ENCODE measurements at places on chromosomes 11 and 22. TPM values are rescaled to one million over a fixed set of nuclear protein-coding genes. Genes with fewer than 3 reads are reported as not detected.
A peak's percentile ranks its signal among the peaks of the same experiment; 100 is the strongest.

PHRF1 gene
- 18.6 TPM for total RNA-seq

SLC22A8 gene
- total RNA-seq = not detected

FADD gene
- total RNA-seq = 17.6 TPM

CAPN5 gene
- total RNA-seq = 6.1 TPM

ELF5 gene
- 32.5 TPM for total RNA-seq

CD6 gene
- 0.80 TPM for total RNA-seq

CBLIF gene
- not detected for total RNA-seq

ARHGAP8 gene
- total RNA-seq = 39.4 TPM

PHF21B gene
- total RNA-seq = 3.6 TPM

IPO7 gene
- 123 TPM for total RNA-seq

BTG4 gene
- total RNA-seq = not detected

CHRNA10 gene
- total RNA-seq = 0.88 TPM

SYT13 gene
- total RNA-seq = 0.29 TPM

- no peaks in the 10 kb centered on the region for H3K4me1 ChIP-seq
- DNase-seq = no peak
- H3K27me3 ChIP-seq = no peaks in the 10 kb centered on the region
- no peak overlapping the region for H3K4me3 ChIP-seq
- H3K36me3 ChIP-seq = no peaks in the 10 kb centered on the region
Observed at GRCh38 chr11:97345032-97345431, 955.2 kb downstream of the JRKL start.

GRCh38 chr11:101727451-101727850 lies 143.6 kb upstream of the TRPC6 start:
- no peaks in the 10 kb centered on the region for H3K4me1 ChIP-seq
- H3K27ac ChIP-seq = no peak overlapping the region
- no peaks in the 10 kb centered on the region for H3K36me3 ChIP-seq
- no peaks in the 10 kb centered on the region for H3K27me3 ChIP-seq
- no peak for DNase-seq

DNA sequence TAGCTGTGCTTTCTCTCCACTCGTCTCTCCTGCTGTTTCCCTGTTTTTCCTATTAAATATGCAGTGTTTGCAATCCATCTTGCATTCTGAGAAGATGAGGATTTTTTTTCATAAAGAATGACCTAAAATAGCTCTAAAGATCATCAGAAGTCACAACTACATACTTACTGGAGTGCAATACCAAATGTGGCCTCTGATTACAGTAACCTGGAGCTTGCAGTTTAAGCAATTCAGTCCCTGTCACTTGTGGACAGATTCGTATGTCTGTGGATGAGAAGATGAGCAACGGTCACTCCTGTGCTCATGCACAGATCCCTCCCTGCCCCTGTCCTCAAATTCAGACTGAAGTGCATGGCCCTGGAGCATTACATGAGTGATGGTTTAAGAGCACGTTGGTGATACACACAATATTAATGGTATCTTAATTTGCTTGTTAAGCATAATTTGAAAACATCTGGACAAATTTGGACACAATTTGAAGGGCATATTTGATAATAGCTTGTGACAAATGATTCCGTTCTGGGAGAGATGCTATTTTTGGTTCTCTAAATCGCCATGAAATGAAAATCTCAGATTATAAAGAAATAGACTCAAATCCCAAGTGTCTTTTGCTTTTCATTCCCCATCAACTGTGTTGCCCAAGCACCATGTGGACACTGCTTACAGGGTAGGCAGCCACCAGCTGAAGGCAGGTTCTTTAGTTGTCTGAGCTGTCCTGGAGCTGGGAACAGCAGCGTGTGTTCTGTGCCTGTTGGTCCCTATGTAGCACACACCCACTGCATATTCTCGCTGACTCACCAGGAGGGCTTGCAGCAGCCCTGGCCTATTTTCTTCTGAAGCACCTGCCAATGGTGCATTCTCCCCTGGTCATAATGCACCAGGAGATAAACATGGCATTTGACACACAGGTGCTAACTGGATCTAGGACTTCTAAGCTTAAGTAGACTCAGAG lies 32.6 kb upstream of the PRAME start:
- no peak overlapping the region for H3K27ac ChIP-seq
- no peak for DNase-seq
- H3K4me1 ChIP-seq = no peaks in the 10 kb centered on the region
- H3K27me3 ChIP-seq = no peaks in the 10 kb centered on the region
- H3K4me3 ChIP-seq = no peak overlapping the region

GRCh38 chr22:31333641-31334040 lies 12.5 kb downstream of the PATZ1 start:
- H3K36me3 ChIP-seq = no peaks in the 10 kb centered on the region
- H3K27me3 ChIP-seq = no peaks in the 10 kb centered on the region
- H3K4me3 ChIP-seq = no peak overlapping the region
- no peak for DNase-seq
- no peaks in the 10 kb centered on the region for H3K4me1 ChIP-seq

- no peaks in the 10 kb centered on the region for H3K4me1 ChIP-seq
- no peak for DNase-seq
- no peak overlapping the region for H3K4me3 ChIP-seq
- H3K36me3 ChIP-seq = no peaks in the 10 kb centered on the region
Observed at GRCh38 chr11:83238111-83238510, 44.6 kb downstream of the ANKRD42 start.

DNA sequence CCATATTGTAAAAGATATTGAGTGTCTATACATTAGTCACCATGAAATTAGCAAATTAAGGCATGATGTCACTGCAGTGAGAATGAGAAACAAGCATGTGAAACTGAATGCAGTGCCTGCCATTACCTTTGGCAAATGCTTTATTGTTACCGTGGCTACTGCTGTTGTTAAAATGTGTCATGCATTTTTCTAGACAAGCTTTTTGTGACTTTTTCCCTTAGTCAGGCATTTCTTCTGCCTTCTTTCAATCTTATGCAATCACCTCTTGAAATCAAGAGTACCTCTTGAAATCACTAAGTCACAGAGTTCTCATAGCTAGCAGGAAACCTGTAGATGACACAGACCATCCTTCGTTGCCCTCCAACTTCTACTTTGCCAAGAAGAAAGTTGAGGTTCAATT lies 461.7 kb upstream of the TENM4 start:
- H3K4me1 ChIP-seq = no peaks in the 10 kb centered on the region
- no peak for DNase-seq
- H3K4me3 ChIP-seq = no peak overlapping the region
- H3K27me3 ChIP-seq = no peaks in the 10 kb centered on the region

GRCh38 chr11:61098778-61099177 lies 3.5 kb upstream of the CD5 start:
- H3K4me1 ChIP-seq = no peaks in the 10 kb centered on the region
- no peak overlapping the region for H3K27ac ChIP-seq
- no peaks in the 10 kb centered on the region for H3K36me3 ChIP-seq
- no peak overlapping the region for H3K4me3 ChIP-seq
- H3K27me3 ChIP-seq = no peaks in the 10 kb centered on the region

DNA sequence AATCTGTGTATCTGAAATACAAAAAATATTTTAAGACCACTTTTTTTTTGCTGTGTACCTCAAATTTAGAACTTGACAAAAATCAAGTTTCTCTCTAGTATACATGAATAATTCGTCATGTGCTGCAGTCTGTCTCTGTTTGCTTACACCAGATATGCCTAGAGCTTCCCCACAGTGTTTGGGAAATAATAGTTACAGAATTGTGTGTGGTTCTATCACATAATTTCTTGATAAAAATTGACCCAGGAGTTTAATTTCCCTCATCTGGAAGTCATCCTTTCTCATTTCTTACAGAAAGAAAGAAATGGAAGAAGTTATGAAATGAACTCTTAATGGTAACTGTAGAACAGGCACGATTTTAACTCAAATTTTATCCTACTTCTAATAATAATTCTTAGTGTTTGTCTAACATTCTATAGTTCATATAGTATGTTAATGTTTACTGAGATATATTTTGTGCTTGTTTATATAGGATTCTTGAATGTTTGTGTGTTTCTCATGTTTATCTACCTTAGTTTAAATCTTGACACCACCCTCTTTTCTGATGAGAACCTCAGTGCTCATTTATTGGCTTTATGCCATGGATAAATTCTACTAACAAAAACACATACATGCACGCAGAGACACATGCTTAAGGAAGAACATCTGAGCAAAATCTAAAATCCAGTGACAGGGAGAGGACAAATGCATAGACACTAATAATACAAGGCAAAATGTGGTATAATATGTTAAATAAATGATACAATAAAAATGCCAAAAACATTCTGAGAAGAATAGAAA lies 61.4 kb upstream of the CTSC start:
- no peaks in the 10 kb centered on the region for H3K36me3 ChIP-seq
- H3K27me3 ChIP-seq = no peaks in the 10 kb centered on the region
- H3K4me1 ChIP-seq = no peaks in the 10 kb centered on the region

- no peak overlapping the region for H3K27ac ChIP-seq
- no peaks in the 10 kb centered on the region for H3K36me3 ChIP-seq
- H3K27me3 ChIP-seq = no peaks in the 10 kb centered on the region
- no peaks in the 10 kb centered on the region for H3K4me1 ChIP-seq
- no peak overlapping the region for H3K4me3 ChIP-seq
- DNase-seq = no peak
Observed at GRCh38 chr11:27963370-27963769, 144.6 kb downstream of the KIF18A start.

- peaks cover 11% of the 10 kb centered on the region for H3K4me1 ChIP-seq
- peak overlapping the region; percentile 99 for H3K27ac ChIP-seq
- peaks cover 3% of the 10 kb centered on the region for H3K27me3 ChIP-seq
Observed at GRCh38 chr22:38228873-38229740, 27.3 kb downstream of the MAFF start.

DNA sequence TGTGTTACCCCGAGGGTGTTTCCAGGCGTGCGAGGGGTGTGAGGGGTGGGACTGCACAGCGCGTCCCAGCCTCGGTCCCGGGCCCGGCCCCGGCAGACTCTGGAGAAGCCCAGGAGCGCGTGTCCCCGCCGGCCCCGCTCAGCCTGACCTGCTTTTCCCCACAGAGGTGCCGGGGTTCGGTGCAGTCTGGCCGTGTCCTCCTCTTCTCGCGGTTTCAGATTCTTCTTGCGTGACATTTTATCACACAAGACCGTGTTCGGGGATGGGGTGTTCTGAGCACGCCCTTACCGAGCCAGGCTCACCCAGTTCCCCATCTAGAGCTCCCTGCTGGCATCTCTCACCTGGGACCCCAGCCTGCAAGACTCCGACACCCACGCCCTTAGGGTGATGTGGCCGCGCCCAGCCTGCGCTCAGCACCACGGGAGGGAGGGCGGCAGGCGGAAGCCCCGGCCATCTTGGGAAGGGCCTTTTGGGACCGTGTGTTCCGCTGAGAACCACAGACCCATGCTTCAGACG lies 775.6 kb downstream of the BRD1 start:
- no peaks in the 10 kb centered on the region for H3K27me3 ChIP-seq
- no peaks in the 10 kb centered on the region for H3K4me1 ChIP-seq
- H3K27ac ChIP-seq = no peak overlapping the region
- DNase-seq = no peak

DNA sequence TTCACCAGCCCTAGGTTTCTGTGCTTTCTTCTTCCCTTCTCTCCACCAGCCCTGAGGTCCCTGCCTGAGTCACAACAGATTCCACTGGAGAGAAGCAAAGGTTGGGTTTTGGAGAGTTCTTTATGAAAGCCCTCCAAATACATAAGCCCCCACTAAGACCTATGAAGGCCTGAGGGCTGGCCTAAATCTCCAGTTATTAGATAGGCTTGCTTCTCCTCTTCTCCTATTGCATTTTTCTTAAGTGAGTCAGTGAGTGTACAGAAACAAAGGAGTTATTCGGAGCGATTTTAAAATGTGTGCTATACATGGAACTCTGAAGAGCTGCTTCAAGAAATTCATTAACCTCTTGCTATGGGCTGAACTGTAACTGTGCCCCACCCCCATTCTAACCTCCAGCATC lies 1057.3 kb downstream of the OPCML start:
- H3K4me1 ChIP-seq = no peaks in the 10 kb centered on the region
- no peaks in the 10 kb centered on the region for H3K36me3 ChIP-seq
- H3K4me3 ChIP-seq = no peak overlapping the region
- no peaks in the 10 kb centered on the region for H3K27me3 ChIP-seq
- no peak for DNase-seq

GRCh38 chr22:37121887-37122591 lies 12.5 kb upstream of the TMPRSS6 start:
- peak overlapping the region; percentile 35 for H3K27ac ChIP-seq
- H3K4me3 ChIP-seq = no peak overlapping the region
- H3K27me3 ChIP-seq = no peaks in the 10 kb centered on the region
- no peaks in the 10 kb centered on the region for H3K4me1 ChIP-seq

GRCh38 chr22:40023341-40023841 lies 28.6 kb downstream of the FAM83F start:
- H3K27me3 ChIP-seq = no peaks in the 10 kb centered on the region
- peak overlapping the region; percentile 43 for H3K27ac ChIP-seq
- H3K4me3 ChIP-seq = no peak overlapping the region
- no peaks in the 10 kb centered on the region for H3K36me3 ChIP-seq
- DNase-seq = no peak

DNA sequence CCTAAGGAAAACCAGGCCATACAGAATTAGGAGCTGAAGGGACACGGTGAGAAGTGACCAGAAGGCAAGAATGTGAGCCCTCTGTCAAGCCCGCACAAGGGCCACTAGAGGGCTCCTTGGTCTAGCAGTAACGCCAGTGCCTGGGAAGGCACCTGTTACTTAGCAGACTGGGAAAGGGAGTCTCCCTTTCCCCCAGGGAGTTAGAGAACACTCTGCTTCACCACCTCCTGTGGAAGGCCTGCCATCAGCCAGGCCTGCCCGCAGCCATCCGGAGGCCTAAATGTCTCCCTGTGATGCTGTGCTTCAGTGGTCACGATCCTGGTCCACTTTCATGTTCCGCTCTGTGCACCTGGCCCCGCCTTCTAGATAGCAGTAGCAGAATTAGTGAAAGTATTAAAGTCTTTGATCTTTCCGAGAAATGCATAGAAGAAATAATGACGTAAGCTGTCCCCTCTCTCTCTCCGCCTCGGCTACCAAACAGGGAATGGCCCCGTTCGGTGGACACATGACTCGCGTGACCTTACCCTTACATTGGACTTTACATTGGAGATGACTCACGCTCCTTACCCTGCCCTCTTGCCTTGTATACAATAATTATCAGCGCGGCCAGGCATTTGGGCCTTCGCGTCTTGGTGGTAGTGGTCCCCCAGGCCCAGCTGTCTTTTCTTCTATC lies 10.7 kb upstream of the GSTP1 start:
- no peaks in the 10 kb centered on the region for H3K27me3 ChIP-seq
- H3K36me3 ChIP-seq = no peaks in the 10 kb centered on the region
- H3K4me3 ChIP-seq = no peak overlapping the region
- DNase-seq = peak; percentile 59
- H3K27ac ChIP-seq = no peak overlapping the region
- no peaks in the 10 kb centered on the region for H3K4me1 ChIP-seq

- no peaks in the 10 kb centered on the region for H3K27me3 ChIP-seq
- no peak for DNase-seq
- no peaks in the 10 kb centered on the region for H3K4me1 ChIP-seq
- no peak overlapping the region for H3K27ac ChIP-seq
- H3K4me3 ChIP-seq = no peak overlapping the region
Observed at GRCh38 chr11:111942829-111943228, 5.7 kb downstream of the DIXDC1 start.

GRCh38 chr11:21501245-21501644 lies 691.6 kb upstream of the ANO5 start:
- no peaks in the 10 kb centered on the region for H3K36me3 ChIP-seq
- no peak overlapping the region for H3K4me3 ChIP-seq
- no peak for DNase-seq
- H3K27ac ChIP-seq = no peak overlapping the region
- H3K27me3 ChIP-seq = no peaks in the 10 kb centered on the region
- H3K4me1 ChIP-seq = no peaks in the 10 kb centered on the region

GRCh38 chr11:75481223-75481921 lies 44.4 kb downstream of the GDPD5 start:
- H3K27ac ChIP-seq = no peak overlapping the region
- no peak for DNase-seq
- H3K27me3 ChIP-seq = no peaks in the 10 kb centered on the region
- no peak overlapping the region for H3K4me3 ChIP-seq
- H3K36me3 ChIP-seq = no peaks in the 10 kb centered on the region
- no peaks in the 10 kb centered on the region for H3K4me1 ChIP-seq

Data from breast epithelium (tissue), 4 donors.